ENCODE measurements at places on chromosomes 4 and X.

GRCh38 chr4:65401083-65401482 is 269.2 kb downstream of the EPHA5 start:
- DNase-seq, result no peak

DNA sequence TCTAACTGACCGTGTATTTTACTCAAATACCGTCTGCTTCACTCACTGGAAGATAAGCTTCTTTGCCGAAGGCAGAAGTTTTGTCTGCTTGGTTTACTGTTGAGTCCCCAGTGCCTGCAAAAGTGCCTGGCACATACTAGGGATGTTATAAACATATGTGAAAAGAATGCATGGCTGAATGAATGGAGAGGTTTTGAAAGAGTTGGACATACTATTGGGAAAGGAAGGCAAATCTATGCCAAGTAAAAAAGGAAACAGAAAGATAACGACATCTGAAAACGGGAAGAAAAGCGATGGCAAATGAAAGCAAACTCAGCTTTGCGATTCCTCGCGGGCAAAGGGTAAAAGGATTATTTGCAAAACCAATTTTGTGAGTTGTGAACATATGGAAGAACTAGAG is 21.7 kb downstream of the ADGRG2 start:
- no peak for DNase-seq

DNA sequence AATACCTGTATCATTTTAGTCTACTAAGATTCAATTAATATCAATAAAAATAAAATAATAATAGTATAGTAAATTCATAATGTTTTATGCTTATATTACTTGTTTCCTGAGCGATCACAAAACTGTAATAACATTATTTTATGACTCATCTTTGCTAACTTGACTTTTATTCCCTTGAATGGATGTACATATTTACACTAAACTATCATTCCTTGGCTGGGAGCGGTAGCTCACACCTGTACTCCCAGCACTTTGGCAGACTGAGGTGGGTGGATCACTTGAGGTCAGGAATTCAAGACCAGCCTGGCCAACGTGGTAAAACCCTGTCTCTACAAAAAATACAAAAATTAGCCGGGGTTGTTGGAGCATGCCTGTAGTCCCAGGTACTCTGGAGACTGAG is 104.0 kb upstream of the SLC34A2 start:
- DNase-seq, result no peak

- DNase-seq, result no peak
These were observed 17.6 kb downstream of the CD99 start for GRCh38 chrX:2708592-2709188.

DNA sequence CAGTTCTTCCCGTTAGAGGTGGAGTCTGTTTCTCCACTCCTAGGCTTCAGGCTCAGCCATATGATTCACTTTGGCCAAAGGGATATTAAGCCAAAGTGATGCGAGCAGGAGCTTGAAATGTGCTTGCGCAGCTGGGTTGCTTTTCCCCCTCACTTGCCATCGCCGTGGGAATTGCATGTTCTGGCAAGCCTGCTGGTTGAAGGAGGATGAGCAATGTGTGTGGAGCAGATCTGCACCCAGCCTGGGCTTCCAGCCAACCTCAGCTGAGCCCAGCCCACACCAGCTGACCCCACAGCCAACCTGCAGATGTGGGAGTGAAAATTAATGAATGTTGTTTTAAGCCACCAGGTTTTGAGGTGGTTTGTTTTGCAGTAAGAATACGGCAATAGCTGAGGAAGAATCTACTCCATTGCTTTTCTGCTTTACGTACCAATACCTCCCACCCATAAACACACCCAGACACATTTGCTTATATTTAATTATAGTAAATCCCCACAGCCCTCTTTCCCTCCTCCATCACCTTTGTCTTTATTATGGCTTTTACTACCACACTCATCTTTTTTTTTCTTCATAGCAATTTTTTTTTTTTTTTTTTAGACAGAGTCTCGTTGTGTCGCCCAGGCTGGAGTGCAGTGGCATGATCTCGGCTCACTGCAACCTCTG is 132.8 kb upstream of the FUNDC1 start:
- DNase-seq, result no peak

DNA sequence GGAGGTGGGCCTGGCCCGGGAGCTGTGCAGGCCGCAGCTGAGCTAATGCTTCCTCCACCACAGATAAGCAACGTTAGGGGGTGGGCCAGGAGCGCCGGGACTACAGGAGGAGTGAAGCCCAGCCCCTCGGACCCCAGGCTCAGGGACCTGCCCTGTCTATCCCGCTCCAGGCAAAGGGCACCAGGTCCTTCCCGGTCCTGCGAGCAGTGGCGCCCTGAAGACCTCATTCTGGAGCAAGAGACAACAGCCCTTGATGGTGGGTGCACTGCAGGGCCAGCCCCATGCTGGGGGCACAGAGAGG is 730 bp upstream of the TREX2 start:
- DNase-seq, result no peak

DNA sequence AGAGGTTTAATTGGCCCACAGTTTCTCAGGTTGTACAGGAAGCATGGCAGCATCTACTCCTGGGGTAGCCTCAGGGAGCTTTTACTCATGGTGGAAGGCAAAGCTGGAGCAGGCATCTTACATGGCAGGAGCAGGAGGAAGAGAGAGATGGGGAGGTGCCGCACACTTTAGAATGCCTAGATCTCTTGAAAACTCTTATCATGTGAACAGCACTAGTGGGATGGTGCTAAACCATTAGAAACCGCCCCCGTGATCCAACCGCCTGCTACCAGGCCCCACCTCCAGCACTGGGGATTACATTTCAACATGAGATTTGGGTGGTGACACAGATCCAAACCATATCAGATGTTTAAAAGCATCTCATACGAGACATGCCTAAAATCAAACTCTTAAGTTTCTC is 41.6 kb upstream of the SCOC start:
- no peak for DNase-seq

DNA sequence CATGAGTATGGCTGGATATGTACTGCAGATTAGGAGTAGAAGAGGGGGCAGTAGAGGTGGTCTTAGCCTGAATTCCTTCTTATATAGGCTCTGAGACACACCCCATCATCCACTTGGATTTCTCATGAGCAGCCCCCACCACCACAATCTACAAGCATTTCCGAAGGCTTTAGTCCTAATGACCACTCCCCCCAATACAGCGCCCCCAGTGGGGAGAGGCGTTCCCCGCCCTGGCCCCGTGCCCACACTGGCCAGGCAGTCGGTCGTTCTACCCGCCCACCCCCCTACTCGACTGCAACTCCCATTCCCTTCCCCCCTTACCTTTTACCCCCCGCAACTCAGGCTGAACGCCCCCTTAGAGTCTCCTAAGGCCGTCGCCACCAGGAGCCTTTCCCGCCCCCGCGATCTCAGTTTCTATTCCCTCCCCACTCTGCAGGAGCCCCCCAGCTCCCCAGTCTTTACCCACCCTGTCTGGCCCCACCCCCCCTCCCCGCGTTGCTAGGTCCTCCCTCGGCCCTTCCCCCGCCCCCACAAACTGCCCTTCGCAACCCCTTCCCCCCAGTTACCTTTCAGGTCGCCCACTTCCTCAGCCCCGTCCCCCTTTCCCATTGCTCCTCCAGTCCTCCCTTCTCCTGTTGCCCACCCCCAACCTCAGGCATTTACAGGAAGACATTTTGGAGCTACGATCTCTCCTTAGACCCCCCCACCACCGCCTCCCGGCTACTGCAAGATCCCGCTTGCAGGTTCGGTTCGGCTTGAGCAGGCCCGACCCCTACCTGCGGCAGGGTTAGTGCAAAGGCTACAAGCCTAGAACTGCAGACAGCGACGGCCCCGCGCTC is 468 bp downstream of the ZMYM3 start:
- DNase-seq, result no peak

Data from central memory CD4-positive, alpha-beta T cell (primary cell).